ENCODE measurements at places on chromosomes 16 and 17.
A peak's percentile ranks its signal among the peaks of the same experiment; 100 is the strongest.

GRCh38 chr17:19703106-19703827 is 13.1 kb downstream of the SLC47A2 start:
- DNase-seq: no peak

DNA sequence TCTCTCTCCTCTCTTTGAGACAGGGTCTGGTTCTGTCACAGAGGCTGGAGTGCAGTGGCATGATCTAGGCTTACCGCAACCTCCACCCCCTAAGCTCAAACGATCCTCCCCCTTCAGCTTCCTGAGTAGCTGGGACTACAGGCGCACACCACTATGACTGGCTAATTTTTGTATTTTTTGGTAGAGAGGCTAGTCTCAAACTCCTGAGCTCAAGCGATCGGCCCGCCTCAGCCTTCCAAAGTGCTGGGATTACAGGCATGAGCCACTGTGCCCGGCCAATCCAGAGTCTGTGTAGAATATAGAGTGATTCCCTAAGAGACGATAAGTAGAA is 65.8 kb upstream of the RPH3AL start:
- DNase-seq: no peak

DNA sequence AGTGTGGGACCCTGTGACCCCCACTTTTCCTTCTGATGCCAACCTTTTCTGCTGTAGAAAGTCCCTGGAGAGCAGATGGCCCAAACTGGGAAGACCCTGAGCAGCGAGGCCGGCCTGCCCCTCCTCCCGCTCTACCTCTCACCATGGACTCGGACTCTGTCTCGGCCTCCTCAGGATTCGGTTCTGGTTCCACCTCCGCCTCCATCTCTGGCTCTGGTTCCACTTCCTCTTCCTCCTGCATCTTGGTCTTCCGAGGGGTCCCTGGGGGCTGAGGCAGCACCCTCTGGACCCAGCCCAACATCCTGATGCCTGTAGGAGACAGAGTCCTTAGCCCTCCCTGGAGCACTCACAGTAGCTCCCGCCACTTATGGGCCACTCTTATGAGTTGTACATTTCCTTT is 3.9 kb downstream of the CNGB1 start:
- no peak for DNase-seq

DNA sequence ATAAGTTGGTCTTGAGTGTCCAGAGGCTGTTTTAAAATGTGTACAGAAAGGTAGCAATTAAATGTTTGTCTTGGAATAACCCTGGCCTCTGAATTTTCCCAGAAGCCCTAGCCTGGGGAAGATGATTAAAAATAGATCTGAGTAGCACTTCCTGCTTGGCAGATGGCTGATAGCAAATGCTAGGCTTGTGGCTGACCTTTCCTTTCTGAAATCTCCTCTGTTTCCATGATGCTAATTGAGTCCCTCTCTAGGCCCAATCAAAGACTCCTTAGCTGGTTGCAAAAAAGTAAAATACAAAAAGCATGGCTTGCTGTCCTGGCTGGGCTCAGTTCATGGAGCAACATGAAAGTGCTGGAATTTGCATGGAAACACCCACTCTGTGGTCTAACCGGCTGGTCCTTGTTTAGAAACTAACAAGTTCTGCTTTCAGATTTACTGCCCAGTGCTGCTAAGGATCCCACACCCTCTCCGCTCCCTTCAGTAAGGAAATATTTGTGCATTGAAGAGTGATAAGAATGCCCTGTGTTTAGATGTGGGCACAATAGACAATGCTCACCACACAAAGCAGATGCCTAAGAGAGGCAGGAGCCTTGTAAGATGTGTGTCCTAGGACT is 40.8 kb downstream of the YPEL2 start:
- no peak for DNase-seq

- no peak for DNase-seq
Measured at GRCh38 chr16:2223942-2224486, 623 bp downstream of the E4F1 start.

DNA sequence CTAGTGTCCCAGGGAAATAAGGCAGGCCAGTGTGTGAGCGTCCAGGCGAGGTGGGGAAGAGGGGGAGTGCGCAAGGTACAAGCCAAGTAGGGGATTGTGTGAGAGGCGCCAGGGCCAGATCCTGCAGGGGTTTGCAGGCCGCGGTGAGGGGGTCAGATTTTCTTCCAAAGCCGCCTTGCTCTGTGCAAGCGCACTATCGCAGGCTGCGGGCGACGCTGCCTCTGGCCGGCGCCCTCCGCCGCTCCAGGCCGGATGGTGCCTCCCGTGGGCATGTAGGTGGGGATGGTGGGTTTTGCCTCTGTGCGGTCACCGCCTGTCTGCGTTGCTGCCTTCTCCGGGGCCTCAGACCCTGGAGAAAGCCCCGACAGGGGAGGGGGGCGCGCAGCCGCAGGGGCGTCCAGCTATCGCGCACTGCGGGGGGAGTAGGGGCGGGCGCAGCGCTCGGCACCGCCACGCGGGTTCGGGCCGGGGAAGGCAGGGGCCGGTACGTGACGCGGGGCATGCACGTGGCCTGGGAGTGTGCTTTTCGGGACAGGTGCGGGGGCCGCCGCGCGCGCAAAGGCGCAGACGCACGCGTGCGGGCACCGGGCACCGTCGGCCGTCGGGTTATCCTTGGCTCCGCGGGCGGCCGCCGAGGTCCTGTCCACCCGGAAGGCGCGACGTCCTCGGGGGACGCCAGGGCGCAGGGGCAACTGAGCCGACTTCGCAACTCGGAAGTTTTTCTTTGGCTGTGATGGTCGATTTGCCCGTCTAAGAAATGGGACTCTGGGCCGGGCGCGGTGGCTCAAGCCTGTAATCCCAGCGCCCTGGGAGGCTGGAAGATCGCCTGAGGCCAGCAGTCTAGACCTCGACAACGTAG is 1.1 kb upstream of the HAPSTR1 start:
- DNase-seq: peak; percentile 40

DNA sequence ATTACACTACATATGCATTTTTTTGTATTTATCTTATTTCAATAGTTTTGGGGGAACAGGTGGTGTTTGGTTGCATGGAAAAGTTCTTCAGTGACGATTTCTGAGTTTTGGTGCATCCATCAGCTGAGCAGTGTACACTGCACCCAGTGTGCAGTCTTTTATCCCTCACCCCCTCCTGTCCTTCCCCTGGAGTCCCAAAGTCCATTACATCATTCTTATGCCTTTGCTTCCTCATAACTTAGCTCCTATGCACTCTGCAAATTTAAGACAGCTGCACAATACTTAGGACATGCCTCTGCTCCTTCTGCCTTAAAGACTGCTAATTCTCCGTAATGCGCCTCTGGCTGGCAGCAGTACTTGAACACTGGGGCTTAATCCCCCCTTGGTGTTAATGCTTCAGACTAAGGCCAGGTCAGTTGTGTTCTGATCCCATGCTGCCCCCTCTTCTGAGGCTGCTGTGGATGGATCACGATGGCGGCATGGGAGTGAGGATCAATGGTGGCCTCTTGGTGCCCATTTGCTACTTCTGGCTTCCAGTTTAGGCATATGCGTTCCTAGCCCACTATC is 146.2 kb downstream of the PARN start:
- DNase-seq: no peak

DNA sequence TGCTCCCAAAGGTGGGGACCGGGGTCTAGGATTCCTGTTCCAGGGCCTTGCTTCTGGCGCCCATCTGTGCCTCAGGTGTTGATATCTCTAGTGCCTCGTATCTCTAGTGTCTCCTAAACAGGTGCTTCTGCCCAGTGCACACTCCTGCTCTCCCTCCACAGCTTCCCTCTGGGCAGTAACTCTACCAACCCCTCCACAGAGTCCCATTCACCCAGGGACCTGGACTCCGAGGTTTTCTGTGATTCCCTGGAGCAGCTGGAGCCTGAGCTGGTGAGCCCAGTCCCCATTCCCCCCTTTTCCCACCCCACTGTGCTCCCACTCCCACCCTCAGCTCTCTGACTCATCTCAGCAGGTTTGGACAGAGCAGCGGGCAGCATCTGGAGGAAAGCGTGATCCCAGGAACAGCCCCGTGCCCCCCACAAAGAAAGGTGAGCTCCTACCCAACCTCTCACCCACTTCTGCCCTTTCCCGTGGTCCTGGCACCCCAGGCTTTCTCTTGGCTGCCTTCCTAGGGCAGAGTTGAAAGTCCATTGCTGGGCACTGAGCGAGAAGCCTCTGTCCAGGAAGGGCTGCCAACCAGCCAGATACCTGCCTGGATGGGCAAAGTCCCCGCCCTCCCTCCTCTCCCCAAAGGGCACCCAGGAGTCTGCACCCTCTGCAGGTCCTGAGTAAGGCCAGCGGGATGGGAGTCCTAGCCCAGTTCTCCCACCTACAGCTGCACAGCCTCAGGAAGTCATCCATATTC is 2.2 kb downstream of the ACBD4 start:
- no peak for DNase-seq
